ENCODE measurements at places on chromosomes 5 and 9. TPM values are rescaled to one million over a fixed set of nuclear protein-coding genes. Genes with fewer than 3 reads are reported as not detected.

- DNase-seq: peak; percentile 70
These were observed 987 bp downstream of the FBXW5 start for GRCh38 chr9:136943291-136944211.

The PCDHB13 gene
- total RNA-seq: 1.9 TPM

- no peak for DNase-seq
These were observed 260.7 kb downstream of the NR3C1 start for GRCh38 chr5:143142596-143143435.

DNA sequence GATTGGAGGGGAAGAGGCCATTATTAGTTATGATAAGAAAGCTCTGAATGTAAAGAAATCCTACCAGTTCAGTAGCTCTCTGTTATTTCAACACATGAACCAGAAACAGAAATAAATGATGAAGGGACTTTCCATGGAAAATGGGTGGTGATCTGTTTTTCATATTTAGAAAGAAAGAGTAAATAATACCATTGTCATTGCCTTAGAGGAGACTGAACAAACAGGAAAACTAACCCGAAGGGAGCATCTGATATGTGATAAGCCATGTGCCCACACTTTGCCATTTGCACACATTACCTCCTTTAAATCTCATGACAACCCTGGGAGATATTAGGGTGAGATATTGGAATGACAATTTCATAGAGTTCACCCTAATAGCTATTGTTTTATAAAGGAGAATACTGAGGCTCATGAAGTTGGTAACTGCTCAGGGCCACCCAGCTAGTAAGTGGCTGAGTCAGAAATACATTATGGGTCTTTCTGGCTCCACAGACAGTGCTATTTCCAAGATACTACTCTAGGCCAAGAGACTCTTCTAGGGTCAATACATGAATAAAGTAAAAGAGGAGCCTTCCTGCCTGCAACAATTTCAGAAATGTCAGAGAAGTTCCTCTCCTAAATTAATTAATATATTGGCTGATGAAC lies 111.0 kb upstream of the SLIT3 start:
- DNase-seq: no peak

DNA sequence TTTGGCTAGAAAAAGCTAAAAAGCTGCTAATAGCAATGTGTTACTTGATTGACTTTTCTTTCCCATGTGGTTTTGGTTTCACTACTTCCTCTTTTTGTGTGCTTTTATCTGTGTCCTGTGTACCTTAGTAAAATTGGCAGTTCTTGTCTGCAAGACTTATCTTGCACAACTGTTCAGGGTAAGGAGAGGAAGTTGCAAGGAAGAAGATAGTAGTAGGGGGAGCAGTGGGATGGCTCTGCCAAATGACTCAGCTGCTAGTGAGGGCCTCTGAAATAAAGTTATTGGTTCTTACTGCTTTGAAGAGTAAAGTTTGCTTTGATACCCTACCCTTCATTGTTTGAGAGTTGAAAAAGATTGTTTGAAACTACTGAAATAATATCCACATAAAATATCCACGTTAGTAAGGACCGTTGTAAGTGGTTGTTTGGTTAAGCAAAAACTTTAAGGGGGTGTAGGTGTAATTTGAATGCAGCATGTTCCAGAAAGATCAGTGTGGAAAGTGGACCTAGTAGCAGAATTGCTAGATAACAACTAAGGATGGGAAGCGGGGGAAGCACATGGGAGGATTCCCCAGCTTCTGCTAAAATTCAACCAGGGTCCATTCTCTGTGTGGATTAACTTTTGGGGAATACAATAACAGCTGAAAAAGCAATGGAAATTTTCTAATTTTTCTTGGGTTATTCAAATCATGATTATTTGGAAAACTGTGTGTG lies 123.5 kb downstream of the SCAMP1 start:
- DNase-seq: no peak

DNA sequence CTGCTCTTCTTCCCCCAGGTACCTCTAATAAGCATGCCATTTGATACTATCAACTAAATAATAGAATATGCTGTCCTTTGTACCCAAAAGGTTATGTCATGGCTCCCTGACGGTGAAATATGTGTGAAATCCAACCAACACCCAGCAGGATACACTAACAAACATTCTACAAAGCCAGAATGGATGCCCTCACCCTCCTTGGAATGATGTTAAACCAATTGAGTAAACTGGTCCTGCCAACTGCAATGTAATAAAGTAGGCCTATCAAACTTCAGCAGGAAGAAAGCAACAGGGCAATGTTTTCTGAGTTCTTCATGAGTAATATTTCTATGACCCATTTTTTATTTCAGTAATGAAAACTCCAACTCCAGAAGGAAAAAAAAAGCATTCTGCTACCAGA lies 24.9 kb downstream of the RGMB start:
- DNase-seq: no peak

DNA sequence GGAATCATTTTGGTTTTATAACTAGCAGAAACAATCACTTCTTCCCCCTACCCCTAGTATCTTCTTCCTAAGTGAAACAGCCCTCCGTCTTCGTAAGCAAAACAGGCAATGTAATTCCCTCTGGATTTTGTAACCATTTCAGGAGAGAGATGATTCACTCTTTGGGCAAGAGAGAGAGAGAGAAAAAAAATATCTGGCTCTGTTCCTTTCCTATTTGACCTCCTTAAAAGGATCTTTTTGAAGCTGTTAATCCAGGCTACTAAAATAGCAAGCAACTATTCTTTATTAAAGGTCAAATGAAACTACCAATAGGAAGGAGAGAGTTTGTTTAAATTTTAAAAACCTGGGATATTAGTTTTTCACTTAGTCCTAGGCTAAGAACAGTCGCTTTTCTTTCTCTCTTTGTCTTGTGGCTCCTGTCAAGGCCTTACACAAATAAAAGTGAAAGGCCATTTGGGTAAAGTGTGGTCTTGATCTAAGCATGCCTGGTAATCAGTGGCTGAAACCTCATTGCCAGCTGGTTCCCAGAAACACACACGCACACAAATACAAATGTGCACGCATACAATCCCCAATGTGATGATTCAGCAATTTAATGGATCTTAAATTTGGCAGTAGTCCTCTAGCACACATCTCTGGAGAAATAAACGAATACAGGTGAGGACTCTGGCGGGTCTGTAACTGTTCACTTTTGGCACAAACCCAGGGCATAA lies 70.2 kb downstream of the PRUNE2 start:
- DNase-seq: no peak

The SLC46A2 gene
- total RNA-seq: not detected

The CRAT gene
- total RNA-seq: 62.0 TPM

The SNCB gene
- not detected for total RNA-seq

DNA sequence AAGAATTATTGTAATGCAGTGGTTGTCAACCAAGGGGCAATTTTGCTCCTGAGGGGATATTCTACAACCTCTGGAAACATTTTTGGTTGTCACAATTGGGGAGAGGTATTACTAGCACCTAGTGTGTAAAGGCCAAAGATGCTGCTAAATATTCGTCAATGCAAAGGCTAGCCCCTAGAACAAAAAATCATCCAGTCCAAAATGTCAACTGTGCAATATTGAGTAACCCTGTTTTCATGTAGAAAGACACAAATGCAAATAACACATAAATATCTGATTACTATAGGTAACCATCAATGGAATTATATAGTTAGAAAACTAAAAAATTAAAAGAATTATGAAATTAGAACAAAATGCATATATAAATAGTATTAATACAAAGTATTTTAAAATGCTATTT lies 26.1 kb downstream of the RNF145 start:
- DNase-seq: no peak
